ENCODE measurements at places on chromosomes 5 and 9.

GRCh38 chr5:151019331-151019730, 1.1 kb upstream of the GPX3 start:
- no peak for DNase-seq

DNA sequence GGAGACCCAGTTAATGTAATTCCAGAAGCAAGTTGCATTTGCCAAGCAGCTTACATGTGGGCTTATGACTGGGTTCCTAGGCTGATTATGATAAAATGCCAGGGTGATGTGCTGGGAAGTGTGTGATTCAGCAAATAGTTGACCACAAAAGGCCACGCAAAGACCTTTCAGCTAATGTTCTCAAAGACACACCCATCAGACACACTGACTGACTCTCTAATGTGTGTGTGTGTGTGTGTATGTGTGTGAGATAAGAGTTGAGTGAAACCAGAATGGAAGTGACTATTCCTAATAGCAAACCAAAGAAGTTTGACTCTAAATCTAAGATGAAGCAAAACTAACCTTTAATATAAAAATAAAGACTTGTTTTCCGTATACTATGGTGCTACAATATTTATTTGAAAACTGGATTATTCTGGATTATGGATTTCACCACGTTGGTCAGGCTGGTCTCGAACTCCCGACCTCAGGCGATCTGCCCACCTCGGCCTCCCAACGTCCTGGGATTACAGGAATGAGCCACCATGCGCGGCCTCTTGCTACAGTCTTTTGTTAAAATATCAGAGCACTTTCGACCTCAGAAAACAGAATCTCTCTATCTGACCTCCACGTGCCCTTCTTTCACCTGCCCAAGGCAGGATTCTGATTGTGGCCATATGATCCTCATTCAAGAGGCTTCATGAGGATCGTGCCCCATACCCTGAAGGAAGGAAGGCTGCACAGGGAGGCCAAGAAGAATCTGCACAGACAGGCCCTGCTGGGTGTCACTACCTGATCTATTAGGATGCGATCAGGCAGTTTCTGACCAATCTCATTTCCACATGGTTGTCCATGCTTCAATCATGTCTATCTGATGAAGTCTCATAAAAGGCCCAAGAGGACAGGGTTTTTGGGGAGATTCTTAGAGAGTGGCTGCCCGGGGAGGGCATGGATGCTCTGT, 75.6 kb downstream of the USP20 start:
- no peak for DNase-seq

- DNase-seq = no peak
Observed at GRCh38 chr5:158538506-158539074, 561.1 kb downstream of the EBF1 start.

DNA sequence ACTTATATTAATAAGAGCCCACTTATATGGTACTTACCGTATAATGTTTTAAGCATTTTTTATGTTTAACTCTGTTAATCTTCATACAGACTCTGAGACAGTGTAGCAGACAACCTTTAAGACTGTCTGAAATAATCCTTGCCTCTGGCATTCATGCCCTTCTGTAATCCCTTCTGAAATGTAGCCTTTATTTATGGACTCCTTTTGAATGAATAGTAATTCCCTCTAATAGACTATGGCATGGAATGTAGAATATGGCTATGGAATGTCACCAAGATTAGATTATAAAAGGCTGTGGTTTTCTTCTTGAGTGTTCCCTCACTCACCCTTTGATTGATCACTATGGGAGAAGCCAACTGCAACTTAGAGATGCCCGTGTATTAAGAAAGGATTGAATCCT, 439.4 kb downstream of the SH3GL2 start:
- DNase-seq = no peak

GRCh38 chr9:37554318-37554717, 21.9 kb downstream of the FBXO10 start:
- no peak for DNase-seq

GRCh38 chr9:89602978-89603766, 1.6 kb upstream of the GADD45G start:
- peak; percentile 83 for DNase-seq

DNA sequence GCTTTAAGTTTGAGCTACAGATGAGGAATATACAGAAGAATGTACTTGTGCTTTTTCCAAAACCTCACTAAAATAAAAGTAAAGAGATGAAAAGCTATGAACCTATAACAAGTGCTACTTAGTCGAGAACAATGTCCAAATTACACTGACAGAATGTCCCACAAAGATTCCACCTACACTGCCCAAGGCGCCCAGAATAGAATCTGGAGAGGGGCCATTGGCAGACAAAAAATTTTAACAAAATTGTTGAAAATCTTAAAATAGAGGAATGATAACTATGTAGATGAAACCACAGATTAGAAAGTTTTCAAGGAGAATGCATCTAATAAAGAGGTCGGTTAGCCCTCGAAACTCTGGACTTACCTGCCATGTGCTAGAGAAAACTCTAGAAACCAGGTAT, 235.3 kb downstream of the CETN3 start:
- no peak for DNase-seq

- DNase-seq = no peak
Observed at GRCh38 chr5:14316471-14316870, 173.3 kb downstream of the TRIO start.

DNA sequence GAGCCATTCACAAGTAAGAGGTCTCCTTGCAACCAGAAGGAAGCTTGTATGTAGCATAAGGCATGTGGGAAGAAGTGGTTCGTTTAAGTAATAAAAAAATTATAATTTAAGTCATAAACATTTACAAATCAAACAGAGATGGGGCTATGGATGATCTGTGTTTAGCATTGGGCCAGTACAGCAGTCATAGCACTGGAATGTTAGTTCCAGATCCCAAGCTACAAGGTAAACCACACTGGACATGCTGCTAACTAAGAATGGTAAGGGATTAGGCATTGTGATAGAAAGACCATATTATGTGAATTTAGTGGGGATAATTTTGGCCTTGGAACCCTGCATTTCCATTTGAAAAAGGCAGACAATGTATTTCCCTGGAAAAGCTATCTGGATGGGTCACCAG, 170.4 kb upstream of the KCNN2 start:
- DNase-seq = no peak

GRCh38 chr9:112856200-112856599, 34.5 kb downstream of the SLC46A2 start:
- DNase-seq = no peak

DNA sequence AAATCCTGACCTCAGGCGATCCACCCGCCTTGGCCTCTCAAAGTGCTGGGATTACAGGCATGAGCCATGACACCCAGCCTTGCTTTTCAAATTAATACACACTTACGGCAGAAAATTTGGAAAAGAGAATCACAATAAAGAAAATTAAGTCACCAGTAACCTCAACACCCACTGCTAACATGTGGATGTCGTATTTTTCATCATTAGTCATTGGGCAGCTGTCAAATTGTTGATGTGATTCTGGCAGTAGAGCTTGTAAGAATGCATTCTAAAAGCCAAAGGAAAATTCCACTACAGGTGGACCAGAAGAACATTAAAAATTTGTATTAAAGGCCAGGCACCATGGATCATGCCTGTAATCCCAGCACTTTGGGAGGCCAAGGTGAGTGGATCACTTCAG, 237.3 kb upstream of the TUT7 start:
- DNase-seq = no peak

DNA sequence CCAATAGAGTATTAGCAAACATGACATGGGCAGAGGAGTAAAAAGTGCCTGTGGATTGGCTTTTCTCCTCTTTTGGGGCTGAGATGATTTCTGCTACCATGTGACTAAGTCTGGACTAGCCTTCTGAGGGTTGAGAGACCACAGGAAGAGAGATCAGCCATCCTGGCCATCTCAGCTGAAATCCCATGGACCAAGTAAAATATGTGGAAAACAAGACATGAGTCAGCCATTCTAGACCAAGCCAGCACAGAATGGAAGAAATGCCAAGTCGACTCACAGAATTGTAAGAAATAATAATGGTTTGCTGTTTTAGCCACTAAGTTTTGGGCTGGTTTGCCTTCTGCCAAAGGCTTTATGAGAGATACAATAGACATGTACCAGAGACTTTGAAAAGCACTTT, 377.8 kb downstream of the CHSY3 start:
- no peak for DNase-seq

DNA sequence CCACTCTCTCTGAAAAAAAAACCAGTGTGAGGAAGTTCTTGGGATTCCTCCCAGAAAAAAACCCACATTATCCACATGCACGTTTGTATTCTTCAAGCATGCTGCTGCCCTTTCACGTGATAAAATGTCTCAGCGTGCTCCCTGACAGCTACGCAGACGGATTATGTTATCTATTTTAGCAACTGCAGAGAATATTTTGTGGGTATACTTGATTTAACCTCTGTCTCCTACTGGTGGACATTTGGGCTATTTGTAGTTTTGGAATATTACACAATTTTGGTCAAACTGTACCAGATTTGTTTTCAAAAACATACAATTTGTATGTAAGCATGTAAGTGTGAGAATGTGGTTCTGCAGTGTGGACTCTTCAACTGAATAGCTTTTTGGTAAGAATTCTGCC, 10.7 kb downstream of the PRRC2B start:
- no peak for DNase-seq

GRCh38 chr5:132371603-132371994, 2.1 kb downstream of the SLC22A5 start:
- no peak for DNase-seq

DNA sequence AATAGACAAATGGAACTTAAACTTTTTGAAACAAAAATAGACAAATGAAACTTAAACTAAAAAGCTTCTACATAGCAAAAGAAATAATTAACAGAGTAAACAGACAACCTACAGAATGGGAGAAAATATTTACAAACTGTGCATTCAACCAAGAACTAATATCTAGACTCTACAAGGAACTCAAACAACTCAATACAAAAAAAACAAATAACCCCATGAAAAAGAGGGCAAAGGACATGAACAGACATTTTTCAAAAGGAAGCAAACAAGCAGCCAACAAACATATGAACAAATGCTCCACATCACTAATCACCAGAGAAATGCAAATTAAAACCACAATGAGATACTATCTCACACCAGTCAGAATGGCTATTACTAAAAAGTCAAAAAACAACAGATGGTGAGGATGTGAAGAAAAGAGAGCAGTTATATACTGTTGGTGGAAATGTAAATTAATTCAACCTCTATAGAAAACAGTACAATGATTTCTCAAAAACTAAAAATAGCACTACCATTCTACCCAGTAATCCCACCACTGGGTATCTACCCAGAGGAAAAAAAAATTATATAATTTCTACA, 170.8 kb upstream of the RGMB start:
- DNase-seq = no peak

DNA sequence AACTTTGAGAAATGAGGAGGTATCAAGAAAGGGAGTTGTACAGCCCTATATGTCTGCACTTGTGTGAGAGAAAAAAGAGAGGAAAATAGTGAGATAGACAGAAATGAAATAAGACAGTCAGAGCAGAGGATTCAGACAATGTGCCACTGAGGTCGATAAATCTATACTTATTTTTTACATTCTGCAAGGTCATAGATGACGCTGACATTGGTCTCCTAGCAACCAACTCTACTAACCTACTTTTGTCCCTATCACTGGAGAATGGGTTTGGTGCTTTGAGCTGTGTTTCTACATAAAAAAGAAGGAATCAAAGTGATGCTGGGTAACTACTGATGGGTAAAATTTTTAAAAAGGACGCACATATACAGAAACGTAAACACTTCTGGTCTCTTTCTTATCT, 573.3 kb upstream of the RORB start:
- no peak for DNase-seq

DNA sequence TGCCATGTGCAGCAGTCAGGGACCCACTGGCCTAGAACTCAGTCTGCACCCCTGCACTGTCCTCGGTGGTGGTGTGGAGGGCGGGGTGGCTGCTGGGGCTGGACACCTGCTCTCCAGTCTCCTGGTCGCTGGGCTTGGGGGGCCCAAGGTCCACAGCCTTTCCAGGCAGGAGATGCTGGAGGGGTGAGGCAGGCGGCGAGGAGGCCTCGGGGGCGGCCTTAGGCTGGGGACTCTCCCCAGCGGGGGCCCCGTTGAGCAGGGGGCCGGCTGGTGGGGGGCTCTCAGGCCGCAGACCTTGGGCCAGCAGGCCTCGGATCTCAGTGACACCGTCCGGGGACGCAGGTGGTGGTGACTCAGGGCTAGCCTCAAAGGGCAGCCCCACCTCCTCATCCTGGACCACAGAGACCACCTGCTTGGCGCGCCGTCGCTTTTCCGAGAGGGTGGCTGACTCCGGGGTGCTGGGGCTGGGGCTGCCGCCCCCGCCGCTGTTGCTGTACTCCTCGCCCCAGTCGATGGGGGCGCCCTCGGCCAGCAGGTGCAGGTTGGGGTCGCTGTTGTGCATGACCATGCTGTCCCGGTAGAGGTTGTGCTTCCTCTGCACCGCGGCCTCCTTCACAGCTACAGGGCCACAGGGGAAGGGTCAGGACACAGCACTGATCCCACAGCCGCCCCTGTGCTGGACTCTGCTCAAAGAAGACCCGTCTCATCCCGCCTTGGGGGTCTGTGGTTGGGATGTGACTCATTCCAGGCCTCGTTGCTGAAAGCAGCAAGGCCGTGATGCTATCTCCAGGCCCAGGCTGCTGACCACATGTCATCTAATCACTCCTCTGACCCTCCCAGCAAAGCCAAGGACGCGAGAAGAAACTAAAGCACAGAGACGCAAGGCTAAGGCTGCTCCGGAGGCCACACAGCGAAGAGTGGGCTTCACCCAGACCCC, 55.8 kb downstream of the LRSAM1 start:
- no peak for DNase-seq
